ENCODE measurements at places on chromosomes 11 and 22.

DNA sequence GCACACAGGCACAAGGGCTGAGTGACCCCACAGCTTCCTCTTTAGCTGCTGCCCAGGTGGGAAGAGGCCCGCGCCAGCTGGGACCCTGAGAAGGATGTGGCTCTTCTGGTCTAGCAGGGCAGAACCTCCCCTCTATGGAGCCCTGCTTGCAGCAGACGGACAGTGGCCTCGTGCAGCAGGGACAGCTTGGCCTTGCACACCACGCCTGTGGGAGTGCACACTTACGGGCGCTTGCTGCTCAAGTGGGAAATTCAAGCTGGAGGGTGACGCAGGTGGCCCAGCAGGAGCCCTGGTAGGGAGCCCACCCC is 971.4 kb downstream of the BRD1 start:
- no peak for DNase-seq

GRCh38 chr11:21053466-21053865 is 384.1 kb downstream of the NELL1 start:
- no peak for DNase-seq

DNA sequence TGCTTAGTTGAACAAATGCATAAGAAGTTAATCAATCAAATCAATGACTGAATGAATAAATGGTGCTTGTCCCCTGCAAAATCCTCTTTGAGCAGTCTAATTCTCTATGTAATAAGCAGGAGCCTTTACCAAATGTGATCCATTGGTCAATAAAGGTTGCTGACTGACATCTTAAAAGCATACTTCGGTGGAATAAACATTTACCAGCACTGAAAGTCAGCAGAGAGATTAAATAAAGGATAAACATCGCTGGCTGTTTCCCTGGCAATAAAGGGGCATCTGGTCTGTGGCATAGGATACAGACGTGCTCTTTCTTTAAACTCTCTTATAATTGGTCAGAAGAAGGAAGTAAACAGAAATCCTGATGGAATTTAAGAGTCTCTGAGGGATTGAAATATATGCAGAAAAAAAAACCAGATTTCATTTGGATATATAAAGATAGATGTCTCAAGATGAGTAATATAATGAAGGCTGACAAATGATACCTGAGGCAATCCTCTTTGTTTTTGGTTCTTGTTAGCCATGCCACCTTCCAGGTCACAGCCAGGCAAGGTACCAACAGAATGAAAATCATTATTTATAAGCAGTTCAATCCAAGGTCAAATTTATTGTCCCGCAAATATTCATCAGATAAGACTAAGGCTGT is 578.4 kb upstream of the CCDC90B start:
- DNase-seq: no peak

DNA sequence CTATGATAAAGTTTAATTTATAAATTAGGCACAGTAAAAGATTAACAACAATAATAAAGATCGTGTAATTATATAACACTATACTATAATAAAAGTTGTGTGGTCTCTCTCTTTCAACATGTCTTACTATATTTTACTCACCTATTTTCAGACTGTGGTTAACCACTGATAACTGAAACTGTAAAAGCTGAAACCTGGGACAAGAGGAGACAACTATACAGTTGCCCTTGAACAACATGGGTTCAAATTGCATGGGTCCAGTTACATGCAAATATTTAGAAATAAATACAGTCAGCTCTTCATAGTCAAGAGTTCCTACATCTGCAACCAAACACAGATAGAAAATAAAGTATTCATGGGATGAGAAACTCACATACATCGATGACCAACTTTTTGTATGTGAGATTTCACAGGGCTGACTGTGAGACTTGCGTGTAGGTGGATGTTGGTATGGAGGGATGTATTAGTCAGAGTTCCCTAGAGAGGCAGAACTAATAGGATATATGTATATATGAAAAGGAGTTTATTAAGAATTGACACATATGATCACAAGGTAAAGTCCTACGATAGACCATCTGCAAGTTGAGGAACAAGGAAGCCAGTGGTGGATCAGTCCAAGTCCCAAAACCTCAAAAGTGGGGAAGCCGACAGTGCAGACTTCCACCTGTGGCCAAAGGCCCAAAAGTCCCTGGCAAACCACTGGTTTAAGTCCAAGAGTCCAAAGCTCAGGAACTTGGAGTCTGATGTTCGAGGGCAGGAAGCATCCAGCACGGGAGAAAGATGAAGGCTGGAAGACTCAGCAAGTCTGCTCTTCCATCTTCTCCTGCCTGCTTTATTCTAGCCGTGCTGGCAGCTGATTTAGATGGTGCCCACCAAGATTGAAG is 359.5 kb downstream of the INSC start:
- DNase-seq: no peak

DNA sequence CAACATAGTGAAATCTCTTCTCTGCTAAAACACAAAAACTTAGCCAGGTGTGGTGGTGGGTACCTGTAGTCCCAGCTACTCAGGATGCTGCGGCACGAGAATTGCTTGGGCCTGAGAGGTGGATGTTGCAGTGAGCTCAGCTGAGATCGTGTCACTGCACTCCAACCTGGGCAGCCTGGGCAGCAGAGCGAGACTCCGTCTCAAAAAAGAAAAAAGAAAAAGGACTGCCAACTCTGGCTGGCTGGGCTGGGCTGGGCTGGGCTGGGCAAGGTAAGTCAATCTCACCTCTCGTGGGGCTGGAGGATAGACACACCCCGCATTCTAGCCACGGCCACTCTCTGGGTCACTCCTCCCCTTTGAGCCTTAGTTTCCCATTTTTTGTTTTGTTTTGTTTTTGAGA is 26.9 kb downstream of the TEF start:
- DNase-seq: no peak

GRCh38 chr11:123173040-123173855 is 21.8 kb downstream of the CLMP start:
- DNase-seq: no peak

- DNase-seq: no peak
Measured at GRCh38 chr11:59617876-59618275, 2.3 kb upstream of the OSBP start.

DNA sequence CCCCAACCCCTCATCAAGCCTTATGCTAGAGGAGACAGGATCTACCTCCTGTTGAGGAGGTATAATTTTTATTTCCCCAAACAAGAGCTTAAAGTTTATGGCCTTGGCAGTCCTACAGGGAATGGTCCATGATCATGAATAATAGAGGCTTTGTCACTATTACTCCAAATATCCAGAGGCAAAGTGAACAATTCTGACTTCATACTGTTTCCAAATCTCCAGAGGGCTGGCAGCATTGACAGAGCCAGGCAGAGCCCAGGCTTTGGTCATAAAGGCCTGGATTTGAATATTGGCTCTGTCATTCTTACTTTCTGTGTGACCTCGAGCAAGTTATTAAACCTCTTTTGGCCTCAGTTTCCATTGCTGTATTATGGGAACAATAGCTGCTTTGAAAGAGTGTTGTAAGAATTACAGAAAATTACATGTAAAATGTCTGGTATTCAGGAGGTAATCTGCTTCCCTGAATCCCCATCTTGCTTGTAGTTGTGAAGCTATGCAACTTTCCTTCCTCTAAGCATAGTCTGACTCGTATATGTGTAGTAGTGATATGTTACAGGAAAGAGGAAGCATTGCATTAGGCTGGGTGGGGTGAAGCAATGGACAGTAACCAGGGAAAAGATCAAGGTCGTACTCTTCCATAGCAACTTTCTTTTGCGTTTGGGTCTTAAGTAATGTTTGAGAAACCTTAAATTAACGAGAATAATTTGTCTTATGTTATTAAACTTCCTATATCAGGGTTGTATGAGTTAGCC is 88.8 kb downstream of the CD44 start:
- peak; percentile 53 for DNase-seq

GRCh38 chr22:19058713-19059451 is 63.3 kb downstream of the DGCR2 start:
- no peak for DNase-seq

DNA sequence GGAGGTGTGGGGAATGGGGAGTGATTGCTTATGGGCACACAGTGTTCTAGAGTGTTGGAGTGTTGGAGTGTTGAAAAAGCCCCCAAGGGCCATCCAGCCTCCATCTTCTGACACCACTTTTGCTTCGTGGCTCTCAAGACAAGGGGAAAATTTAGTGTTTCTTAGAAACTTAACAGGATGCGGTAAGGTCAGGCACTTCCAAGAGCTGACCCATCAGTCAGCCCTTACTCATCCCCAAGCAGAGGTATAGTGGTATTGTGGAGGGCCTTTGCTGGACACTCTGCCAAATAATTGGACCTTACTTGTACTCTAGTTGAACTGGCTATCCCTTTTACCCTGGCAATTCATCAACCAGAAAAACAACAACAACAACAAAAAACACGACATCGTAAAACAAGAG is 14.8 kb upstream of the ALDH3B2 start:
- no peak for DNase-seq

DNA sequence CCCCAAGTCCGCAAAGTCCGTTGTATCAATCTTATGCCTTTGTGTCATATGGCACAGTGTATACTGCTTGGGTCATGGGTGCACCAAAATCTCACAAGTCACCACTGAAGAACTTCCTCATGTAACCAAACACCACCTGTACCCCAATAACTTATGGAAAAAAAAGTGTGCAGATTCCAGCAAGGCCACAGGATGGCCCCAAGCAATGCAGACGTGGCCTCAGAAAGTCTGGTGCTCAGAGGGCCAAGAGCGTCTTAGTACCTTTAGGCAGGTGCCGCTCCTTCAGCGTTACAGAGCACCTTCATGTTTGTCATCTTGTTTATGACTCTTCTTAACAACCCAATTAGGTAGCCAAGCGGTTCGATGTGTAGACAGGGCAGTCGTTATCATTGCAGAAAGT is 65.3 kb downstream of the PRDM11 start:
- DNase-seq: no peak

- no peak for DNase-seq
Measured at GRCh38 chr11:100473390-100473740, 213.7 kb upstream of the ARHGAP42 start.

DNA sequence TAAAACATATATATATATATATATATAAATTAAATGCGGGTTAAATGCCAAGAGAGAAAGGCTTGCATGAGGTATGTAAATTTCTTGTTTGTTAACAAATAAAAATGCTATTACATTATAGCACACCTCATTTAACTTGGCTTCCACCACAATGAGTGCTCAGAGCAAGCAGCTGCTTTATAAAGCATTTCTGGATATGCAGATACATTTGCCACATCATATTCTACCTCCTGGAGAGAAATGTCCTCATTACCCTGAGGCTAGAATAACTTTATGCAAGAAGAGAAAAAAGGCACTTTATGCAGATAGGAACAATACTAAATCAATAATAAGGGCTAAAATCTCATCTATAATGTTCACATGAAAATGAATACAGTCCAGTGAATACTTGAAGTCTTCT is 181.7 kb upstream of the CCDC90B start:
- DNase-seq: no peak

DNA sequence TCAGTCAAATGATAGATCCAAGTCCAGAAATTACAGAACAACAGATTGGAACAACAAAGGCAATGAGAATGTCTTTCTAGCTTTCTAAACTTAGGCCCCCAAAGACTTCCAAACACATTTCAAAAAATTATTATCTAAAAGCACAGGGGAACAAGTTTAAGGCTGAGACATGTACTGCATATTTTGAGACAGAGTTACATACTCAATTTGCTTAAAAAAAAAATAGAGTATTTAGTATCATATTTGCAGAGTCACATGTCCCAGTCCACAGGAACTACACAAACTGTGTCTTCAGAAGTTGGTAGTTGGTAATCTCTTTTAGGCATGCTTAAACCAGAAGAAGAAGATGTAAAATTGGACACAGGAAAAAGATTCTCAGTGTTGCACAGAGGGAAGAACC is 127.2 kb downstream of the MAML2 start:
- no peak for DNase-seq

DNA sequence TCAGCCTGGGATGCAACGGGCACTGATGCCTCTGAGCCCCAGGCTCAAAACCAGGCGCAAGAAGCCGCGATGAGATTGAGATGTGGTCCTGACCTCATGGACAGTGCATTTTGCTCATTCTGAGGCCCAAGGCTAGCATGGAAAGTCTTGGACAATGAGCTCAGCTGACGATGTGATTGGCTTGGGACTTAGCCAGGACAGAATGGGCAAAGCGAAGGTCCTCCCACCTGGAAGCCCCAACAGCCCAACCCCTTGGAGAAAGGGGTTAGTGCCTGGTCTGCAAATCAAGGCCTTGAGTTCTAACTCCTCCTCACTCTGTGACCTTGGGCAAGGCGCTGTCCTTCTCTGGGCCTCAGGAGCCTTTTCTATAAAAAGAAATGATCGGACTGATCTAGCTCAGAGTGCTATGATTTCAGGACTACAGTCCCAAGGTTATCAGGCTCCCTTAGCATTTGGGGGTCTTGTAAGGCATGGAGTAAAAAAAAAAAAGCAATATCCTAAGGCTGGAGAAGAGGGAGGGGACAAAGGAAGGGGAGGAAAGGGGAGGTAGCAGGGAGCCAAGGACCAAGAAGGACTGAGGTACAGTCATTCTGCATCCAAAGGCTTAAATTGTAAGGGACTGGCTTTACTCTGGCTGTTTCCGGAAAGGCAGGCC is 2.7 kb downstream of the SLC43A3 start:
- no peak for DNase-seq

- DNase-seq: no peak
Measured at GRCh38 chr22:50418624-50419023, 56.2 kb downstream of the SBF1 start.

GRCh38 chr22:39908136-39908535 is 7.3 kb downstream of the GRAP2 start:
- DNase-seq: no peak

GRCh38 chr11:1291295-1292017 is 18.0 kb downstream of the TOLLIP start:
- no peak for DNase-seq

- DNase-seq: no peak
Measured at GRCh38 chr11:33296695-33297094, 39.5 kb downstream of the HIPK3 start.

DNA sequence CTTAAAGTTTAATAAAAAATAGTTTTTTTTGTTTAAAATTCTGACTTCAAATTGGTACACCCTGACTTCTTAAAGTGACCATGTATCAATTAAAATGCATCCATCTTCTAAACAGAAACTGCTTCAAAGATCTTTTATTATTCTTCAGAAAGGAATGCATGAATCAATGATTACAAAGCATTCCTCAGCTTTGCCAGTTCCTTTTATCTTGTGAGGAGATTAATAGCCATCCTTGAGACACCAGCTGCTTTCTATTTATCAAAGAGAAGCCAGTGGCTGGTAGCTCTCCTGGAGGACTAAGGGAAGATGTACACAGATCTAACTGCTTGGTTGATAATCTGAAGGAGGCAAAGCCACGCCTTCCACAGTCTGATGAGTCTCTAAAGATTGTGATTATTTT is 2222.5 kb downstream of the LRRC4C start:
- DNase-seq: no peak

DNA sequence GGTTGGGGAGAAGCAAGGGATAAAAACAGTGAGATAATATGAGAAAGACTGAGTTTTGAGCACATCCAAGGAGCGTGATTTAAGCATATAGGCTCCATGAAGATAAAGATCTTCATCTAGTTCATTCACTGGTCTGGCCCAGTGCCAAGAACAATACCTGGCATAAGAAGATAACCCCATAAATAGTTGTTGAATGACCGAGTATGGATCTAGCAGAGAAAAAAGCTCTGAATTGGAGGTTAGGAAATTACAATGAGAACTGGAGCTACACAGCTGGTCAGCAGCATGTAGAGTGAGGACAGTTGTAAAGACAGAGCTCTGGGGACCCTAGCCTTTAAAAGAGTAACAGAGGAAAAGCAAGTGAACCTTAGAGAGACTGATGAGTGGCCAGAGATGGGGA is 33.0 kb upstream of the PAK1 start:
- DNase-seq: no peak
